Esophagus muscularis mucosa (tissue), 4 donors: ENCODE measurements at places on chromosomes 6 and 20. TPM values are rescaled to one million over a fixed set of nuclear protein-coding genes. Genes with fewer than 3 reads are reported as not detected.
A peak's percentile ranks its signal among the peaks of the same experiment; 100 is the strongest.

OOEP gene
- total RNA-seq = not detected

SLC39A7 gene
- total RNA-seq = 63.5 TPM

FAM184A gene
- 11.2 TPM for total RNA-seq

RNF182 gene
- total RNA-seq = 0.40 TPM

DNA sequence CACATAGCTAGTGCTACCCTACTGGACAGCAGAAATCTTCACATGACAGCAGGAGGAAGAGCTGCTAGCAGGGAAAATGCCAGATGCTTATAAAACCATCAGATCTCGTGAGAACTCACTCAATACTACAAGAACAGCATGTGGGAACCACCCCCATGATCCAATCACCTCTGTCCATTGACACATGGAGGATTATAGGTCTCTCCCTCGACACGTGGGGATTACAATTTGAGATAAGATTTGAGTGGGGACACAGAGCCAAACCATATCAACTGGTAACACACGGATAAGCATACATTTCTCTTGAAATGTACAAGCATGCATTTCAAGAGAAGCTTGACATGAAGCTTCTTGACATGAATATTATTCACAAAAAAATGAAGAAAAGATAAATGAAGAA is 64.1 kb downstream of the MMS22L start:
- H3K4me3 ChIP-seq = no peak overlapping the region
- no peak for DNase-seq
- H3K4me1 ChIP-seq = no peaks in the 10 kb centered on the region

- no peaks in the 10 kb centered on the region for H3K27me3 ChIP-seq
- H3K4me3 ChIP-seq = no peak overlapping the region
- H3K36me3 ChIP-seq = no peaks in the 10 kb centered on the region
- H3K4me1 ChIP-seq = peaks cover 12% of the 10 kb centered on the region
- no peak overlapping the region for H3K27ac ChIP-seq
Measured at GRCh38 chr20:13856354-13856753, 71.5 kb downstream of the NDUFAF5 start.

GRCh38 chr6:95487817-95488216 is 89.5 kb upstream of the MANEA start:
- H3K4me3 ChIP-seq = no peak overlapping the region
- no peaks in the 10 kb centered on the region for H3K27me3 ChIP-seq
- no peak overlapping the region for H3K27ac ChIP-seq
- DNase-seq = no peak
- no peaks in the 10 kb centered on the region for H3K4me1 ChIP-seq

DNA sequence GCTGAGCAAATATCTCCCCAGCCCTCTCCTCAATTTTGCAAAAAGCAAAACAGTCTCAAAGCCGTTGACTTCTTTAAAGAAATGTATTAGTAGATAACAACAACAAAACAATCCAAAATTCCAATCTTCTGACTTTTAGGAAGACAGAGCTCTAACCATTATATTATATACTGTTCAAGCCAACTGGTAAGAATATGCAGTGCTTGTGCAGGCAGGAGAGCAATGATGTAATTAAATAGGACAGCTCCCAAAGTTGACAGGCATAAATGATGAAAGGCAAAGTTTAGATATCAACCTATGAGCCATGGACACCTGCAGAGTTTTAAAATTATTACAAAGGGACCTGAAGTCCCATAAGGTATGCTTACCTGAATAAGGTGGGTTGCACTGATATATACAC is 16.6 kb upstream of the CEP85L start:
- no peaks in the 10 kb centered on the region for H3K27me3 ChIP-seq
- H3K27ac ChIP-seq = no peak overlapping the region
- DNase-seq = no peak

GRCh38 chr6:2191390-2191740 is 54.0 kb downstream of the GMDS start:
- H3K27ac ChIP-seq = no peak overlapping the region
- H3K27me3 ChIP-seq = no peaks in the 10 kb centered on the region

DNA sequence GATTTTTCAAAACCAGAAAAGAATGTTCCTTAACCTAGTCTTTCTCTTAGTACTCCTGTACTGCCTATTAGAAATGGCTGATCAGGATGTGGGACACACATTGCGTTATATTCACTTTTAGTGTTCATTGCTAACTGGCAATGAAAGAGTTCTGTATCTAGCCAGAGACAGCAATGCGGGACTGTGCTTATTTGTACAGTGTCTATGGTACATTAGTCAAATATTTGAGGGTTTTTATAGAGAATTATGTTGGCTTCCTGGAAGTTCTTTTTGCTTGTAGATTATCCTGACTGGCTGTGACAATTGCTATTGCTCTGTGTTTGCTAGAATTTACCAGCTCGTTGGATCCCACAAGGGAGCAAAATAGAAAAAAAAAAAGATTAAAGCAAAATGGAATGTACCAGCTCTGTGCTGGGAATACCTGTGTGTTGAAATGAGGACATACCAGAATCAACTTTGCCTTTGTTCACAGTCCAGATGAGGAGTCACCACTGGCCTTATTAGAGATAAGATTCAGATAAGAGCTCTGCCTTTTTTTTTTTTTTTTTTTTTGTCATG is 22.4 kb upstream of the IFNGR1 start:
- H3K4me1 ChIP-seq = peaks cover 20% of the 10 kb centered on the region
- no peak overlapping the region for H3K4me3 ChIP-seq
- no peaks in the 10 kb centered on the region for H3K27me3 ChIP-seq
- H3K27ac ChIP-seq = no peak overlapping the region
- DNase-seq = peak; percentile 12

- no peaks in the 10 kb centered on the region for H3K4me1 ChIP-seq
- no peaks in the 10 kb centered on the region for H3K36me3 ChIP-seq
- H3K27ac ChIP-seq = no peak overlapping the region
- no peaks in the 10 kb centered on the region for H3K27me3 ChIP-seq
- DNase-seq = no peak
Measured at GRCh38 chr20:47482705-47483104, 19.0 kb upstream of the NCOA3 start.

DNA sequence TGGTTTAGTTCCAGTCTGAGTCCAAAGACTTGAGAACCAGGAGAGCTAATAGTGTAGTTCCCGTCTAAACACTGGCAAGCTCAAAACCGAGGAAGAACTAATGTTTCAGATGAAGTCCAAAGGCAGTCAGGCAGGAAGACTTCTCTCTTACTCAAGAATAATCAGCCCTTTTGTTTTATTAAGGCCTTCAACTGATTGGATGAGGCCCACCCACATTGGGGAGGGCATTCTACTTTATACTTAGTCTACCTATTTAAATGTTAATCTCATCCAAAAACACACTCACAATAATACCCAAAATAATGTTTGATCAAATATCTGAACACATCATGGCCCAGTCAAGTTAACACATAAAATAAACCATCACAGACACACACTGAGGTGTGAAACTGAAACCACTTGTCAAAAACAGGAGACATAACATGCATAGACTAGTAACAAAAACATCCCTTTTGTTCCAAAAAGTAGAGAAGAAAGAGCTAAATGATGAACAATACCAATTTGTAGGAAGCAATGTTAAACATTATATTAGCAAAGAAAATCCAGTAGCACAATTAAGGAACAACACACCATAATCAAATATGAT is 50.2 kb upstream of the SENP6 start:
- no peak overlapping the region for H3K4me3 ChIP-seq
- no peaks in the 10 kb centered on the region for H3K4me1 ChIP-seq
- no peaks in the 10 kb centered on the region for H3K27me3 ChIP-seq
- H3K36me3 ChIP-seq = no peaks in the 10 kb centered on the region
- no peak for DNase-seq
